ENCODE measurements at places on chromosomes 2 and 18.

DNA sequence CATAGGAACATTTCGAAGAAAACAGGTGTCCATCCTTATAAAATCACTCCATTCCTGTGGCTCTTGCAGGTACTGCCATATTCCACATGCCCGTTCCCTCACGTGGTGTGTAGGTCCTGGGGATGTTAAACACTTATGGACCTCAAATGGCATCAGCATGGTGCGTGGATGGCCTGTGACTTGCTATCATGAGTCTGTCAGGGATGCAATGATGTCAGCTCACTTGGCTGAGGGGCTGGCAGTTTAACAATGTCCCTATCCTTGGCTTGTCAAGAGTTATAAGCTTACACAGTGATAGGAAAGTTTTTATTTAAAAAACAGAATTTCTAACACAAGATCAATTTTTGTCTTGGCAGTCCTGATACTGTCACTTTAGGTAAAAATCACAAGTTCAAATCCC lies 28.8 kb downstream of the MAIP1 start:
- DNase-seq = no peak

- no peak for DNase-seq
These were observed 27.5 kb downstream of the PPP4R1 start for GRCh38 chr18:9586814-9587213.

DNA sequence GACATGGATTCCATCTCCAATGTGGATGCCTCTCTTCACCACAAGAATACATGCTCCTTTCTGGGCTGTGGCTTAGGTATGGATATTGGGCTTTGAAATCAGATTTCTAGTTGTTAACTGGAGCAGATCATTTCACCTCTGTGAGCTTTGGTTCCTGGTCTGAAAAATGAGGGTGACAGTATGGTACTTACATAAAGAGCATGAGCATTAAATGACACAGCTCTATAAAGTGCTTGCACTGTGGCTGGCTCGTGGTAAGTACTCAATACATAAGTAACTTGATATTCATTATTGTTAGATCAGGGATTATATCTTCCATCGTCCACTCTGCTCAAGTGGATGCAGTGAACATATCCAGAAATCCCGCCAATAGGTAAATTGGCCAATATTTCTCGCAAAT lies 33.4 kb downstream of the ARHGAP25 start:
- no peak for DNase-seq

DNA sequence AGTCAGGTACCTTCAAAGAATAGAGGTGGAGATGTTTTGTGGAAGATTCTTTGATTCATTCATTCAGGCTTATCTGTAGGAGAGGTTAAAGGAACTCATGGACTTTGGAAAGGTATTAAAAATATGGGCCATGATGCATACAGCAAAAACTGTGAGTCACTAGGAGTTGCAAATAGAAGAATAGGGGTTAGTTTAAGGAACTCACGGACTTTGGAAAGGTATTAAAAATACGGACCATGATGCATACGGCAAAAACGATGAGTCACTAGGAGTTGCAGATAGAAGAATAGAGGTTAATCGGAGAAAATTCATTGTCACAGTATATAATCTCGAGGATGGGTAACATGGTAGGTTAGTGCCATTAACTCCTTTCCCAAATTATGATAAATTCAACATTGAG lies 41.2 kb downstream of the SLC9A2 start:
- DNase-seq = no peak

DNA sequence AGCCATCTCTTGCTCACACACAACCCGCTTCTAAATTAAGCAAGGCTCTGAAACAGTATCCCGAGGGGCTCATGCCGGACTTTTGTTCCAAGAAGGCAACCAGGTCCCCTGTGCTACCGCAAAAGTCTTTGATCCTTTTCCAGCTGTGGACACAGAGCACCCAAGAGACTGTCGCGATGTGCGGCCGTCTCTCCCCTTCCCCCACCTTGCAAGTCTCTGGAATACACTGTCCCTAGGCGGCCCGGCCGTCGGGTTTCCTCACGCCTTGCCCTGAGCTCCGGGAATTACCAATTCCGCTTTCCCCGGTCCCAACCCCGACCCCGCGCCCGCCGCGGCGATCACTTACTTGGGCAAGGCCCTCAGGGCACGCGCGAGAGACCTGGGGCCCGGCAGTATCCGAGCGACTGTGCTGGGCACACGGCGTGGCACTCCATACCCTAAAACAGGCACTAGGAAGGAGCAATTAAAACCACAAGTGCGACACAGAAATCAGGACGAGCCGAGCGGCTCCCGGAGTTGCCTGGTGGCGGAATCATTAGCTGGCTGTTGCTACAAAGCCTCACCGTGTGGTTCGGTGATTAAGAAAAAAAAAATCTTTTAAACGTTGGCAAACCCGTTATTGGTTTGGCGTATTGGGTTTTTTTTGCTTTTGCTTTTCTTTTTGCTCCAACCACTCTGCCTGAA lies 2.2 kb upstream of the DLX1 start:
- no peak for DNase-seq

- no peak for DNase-seq
These were observed 10.3 kb upstream of the HDAC4 start for GRCh38 chr2:239411117-239411516.

All from stimulated activated CD4-positive, alpha-beta T cell treated with anti-CD3 and anti-CD28 coated beads, Interleukin-15, amount 100 ng/mL, for 1 hour (primary cell).